ENCODE measurements at places on chromosomes 5 and 9.

DNA sequence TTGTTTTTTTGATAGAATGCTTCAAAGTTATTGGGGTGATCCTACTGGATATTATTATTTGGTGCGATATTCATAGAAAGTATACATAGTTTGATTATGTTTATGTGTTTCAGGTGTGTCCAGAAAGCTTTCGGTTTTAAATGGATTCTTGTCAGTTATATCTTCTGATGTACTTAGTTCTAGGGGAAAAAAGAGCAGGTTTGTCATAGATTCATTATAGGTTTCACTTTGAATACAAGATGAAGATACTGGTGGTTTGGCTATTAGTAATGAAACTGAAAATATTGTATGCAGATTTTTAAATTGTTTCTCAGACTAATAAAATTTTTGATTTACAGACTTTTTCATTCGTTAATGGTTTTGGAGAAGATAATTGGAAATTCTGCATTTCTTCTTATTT is 98.9 kb downstream of the MAN2A1 start:
- DNase-seq = no peak

- no peak for DNase-seq
These were observed 776 bp upstream of the TERT start for GRCh38 chr5:1295650-1296037.

DNA sequence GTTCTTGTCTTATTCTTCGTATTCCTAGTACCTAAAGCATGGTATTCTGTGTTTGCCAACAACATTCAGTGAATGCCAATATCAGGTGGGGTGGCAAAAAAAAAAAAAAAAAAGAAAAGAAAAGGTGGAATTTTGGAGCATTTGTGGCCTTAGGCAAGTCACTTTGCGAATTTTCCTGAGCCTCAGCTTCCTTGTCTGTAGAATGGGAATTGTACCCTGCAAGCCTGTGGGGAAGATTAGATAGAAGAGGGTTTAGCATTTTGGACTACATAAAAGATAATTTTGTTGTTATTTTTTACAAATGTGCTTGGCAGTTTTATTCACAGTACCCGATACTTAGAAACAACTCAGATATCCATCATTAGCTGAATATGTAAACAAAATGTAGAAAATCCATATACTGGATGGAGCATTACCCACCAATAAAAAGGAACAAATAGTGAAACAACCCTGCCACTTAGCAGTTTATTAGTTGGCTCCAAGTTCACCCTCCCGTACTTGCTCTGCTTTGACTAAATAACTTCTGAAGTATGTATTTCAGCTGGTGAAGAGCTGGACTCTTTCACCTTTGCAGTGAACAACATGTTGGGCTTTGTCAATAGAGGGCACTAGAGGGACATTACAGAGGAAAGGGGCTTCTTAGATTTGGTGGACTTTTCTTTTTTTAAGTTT is 13.6 kb downstream of the UBE2D2 start:
- DNase-seq = peak; percentile 8

DNA sequence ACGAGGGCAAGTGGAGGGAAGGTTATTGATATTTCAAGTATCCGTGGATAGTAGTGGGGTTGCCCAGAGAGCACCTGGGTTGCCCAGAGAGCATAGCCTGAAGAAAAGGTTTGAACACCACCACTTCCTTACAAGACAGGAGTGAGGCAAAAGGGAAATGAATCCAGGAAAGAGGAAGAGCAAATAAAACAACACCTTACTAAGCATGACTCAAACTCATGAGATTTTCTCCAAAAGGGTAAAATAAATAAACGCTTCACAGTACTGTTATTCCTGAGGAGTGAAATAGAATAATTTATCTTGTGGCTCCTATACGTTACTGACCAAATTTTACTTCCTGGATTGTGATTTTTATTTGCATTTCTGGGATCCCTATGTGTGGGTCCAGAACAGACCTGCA is 65.2 kb upstream of the PTPRD start:
- no peak for DNase-seq

GRCh38 chr5:73606206-73606753 is 19.7 kb upstream of the ARHGEF28 start:
- no peak for DNase-seq

DNA sequence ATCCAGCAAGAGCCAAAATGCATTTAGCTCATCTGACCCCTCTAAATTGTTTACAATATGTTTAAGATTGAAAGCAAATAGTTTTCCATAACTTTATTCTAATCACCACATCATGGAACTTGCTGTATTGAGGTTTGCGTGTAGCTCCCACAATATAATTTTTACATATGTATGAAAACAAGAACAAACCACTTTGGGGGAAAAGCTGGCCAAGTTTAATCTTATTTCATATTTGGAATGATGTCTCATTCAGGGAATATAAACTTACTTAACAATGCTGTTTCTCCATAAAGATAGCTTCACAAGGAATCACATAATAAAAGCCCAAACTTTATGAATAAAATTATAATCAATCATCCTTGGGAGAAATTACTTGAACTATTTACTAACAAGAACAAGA is 194.6 kb upstream of the PCSK5 start:
- DNase-seq = no peak

DNA sequence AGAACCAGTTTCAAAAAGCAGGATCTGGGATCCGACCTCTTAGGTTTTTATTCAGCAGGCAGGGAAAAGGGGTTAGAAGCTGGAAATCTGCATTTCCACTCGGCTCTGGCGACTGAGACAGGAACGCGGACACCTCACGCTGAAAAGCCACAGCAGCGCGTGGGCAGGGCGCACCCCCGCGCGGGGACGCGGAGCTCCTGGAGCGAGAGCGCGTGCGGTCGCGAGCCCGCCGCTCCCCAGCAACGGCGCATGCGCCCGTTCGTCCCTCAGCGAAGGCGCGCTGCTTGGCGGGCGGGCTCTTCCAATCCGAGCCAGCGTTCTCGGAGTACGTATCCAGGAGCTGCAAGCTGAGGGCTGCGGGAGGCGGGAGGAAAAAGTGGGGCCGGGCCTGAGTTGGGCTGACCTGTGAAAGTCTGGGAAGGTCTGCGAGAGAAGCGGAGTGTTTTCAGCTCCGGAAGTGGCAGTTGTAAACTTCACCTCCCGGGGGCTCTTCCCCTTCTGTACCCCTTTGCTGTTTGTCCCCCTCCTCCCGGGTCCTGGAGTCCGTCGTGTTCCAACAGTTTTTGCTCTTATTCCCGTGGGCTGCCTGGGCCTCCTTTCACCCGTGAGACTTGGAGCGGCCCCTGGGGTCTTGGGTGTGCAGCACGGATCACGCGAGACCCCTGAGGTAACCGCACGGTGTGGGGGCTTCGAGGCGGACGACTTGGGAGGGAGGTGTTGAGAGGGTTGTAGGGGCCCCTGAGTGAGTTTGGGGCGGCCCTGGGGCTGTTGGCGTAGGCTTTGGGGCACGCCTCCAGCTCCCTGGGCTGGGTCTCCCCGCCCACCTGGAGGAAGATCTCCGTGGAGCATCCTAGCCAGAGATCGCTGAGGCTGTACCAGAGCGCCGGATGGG is at the start of gene CCDC171:
Gene CCDC171, plus strand, starts transcription at position 408 of the 892 bp plus-strand sequence. CDS start 11,046 bp downstream, outside the sequence.
- peak; percentile 96 for DNase-seq

Measured in midbrain (tissue), 1 donor.